ENCODE measurements at places on chromosomes 6 and 20.

DNA sequence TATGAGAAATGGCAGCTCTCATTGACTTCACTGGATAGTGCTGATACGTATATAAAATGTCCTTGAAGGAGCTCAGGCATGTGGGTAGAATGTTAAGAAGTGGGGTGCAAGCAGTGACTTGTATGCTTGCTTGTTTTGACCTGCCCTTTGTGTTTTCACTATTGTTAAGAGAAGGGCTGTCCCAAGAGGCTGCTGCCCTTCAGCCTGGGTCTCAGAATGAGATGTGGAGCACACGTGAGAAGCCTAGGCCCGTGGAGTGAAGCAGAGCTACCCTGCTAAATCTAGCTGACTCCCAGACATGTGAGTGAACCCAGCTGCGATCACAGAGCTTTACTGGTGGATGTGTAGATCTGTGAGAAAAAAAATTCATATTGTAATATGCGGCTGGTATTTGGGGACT lies 305.3 kb upstream of the RGS17 start:
- no peak for DNase-seq

- DNase-seq, result no peak
These were observed 38.5 kb downstream of the SUN5 start for GRCh38 chr20:32965581-32966373.

GRCh38 chr20:25295386-25296093 lies 47.7 kb downstream of the PYGB start:
- no peak for DNase-seq

- DNase-seq, result no peak
These were observed 301.1 kb downstream of the EYA4 start for GRCh38 chr6:133542056-133542821.

- DNase-seq, result no peak
These were observed 211.6 kb upstream of the MARCKS start for GRCh38 chr6:113645576-113645970.

GRCh38 chr20:58224097-58224496 lies 4.4 kb downstream of the ANKRD60 start:
- no peak for DNase-seq

- no peak for DNase-seq
These were observed 61.4 kb downstream of the RFPL4B start for GRCh38 chr6:112408522-112408921.

DNA sequence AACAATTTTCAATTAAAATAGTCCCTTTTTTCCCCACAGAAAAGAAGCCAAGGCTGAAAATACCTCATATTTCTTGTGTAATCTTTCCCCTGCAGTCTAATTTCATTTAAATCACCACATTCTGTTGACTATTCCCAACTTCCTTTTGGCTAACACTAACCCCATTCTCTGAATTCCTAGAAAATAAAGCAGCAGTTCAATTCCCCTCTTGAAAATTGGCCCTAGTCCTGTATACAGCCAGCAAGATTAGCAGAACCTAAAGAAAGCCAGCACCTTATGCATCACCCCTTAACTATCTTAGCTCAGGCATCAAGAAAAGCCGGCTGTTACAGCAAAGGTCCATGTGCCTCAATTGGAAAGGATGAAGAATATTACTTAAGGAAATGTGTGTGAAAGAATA lies 69.7 kb downstream of the MDN1 start:
- DNase-seq, result no peak

DNA sequence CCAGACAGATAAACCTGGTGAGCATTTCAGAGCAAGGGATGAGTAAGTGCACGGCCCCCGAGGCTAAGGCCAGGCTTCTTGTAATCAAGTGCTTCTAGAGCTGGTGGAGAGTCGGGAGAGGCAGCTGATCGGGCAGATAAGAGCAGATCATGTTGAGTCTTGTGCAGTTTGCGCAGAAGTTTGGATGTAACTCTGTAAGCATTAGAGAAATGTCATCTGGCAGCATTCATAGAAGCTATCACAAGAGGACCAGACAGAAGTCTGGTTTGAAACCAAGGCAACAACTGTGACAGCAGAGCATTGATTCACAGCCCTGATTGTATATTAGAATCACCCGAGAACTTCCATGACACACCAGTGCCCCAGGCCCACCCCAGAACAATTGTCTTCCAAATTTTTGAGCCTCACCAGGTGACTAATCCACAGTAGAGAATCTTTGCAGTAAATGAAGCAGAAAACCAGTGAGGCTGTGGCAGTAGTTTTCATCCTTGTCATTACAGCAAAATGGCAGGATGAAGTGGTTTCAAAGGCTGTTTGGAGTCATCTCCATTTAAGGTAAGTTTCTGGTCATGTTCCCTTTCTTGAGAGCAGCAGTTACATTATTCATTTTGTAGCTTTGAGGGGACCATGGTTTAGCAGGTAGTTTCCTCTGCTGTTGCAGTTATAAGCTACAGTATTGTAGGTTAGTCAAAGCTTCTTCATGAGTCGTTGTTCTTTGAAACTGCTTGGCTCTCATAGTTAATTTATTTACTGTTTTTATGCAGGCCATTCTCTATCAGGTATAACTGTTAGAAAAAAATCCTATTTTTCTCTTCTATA lies 84.1 kb downstream of the RNF217 start:
- DNase-seq, result no peak

GRCh38 chr6:155340464-155341129 lies 26.3 kb upstream of the TFB1M start:
- no peak for DNase-seq

- DNase-seq, result no peak
These were observed 75.3 kb downstream of the ASXL1 start for GRCh38 chr20:32433311-32434021.

DNA sequence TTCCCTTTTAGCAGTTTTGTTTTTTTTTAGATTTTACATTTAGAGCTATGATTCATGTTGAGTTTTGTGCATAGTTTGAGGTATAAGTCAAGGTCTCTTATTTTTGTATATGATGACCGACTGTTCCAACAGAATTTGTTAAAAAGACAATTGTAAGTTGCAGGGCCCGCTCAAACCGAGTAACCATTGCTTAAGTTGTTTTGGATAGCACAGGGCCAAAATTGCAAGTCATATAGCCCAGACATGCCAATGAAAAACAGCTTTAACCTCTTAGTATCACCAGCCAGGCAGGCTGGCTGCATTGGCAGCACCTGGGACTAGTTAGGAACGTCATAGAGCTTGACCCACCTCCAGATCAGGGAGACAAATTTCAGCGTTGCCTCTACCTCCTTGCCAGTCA lies 47.3 kb downstream of the PFDN4 start:
- no peak for DNase-seq

DNA sequence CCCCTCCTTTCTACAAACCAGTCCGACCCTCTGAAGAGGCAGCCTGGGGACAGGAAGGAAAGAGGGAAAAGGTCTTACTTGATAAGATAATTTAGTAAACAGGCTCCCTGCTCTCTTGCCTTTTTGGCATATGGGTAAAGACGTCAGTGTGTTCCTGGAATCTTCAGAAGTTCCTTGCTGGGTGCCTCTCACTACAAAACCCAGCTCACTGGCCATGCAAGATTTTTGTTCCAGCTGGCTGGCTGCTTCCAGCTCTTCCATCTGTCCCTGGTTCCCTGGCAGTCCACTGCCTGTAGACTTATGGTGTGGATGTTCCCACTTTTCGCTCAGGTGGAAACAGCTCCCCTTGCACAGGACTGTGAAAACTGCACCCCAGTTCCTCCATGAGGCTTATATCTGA lies 57.4 kb downstream of the MOCS1 start:
- no peak for DNase-seq

DNA sequence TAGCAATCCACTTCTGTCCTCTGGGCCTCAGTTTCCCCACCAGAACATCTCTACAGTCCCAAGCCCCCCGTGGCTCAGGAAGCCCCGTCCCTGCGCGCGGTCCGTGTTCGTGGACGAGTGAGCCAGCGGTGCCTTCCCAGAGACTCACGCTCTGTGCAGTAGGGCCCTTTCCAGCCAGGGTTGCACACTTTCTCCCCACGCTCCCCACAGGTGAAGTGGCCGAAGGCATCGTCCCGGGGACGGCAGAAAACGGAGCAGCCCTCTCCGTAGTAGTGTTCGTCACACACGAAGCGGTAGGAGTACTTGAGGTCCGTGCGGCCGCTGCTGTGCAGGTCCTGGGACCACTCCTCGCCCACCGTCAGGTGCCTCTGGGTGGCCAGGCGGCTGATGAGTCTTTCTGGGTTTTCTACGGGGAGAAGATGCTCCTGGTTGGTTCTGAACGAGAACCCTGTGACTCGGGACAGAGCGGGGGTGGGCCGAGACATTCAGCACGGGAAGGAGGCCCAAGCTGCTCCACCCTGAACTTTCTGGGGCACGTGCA lies 2.7 kb downstream of the DLL1 start:
- no peak for DNase-seq

- no peak for DNase-seq
These were observed 141.9 kb upstream of the NEDD9 start for GRCh38 chr6:11374036-11375010.

DNA sequence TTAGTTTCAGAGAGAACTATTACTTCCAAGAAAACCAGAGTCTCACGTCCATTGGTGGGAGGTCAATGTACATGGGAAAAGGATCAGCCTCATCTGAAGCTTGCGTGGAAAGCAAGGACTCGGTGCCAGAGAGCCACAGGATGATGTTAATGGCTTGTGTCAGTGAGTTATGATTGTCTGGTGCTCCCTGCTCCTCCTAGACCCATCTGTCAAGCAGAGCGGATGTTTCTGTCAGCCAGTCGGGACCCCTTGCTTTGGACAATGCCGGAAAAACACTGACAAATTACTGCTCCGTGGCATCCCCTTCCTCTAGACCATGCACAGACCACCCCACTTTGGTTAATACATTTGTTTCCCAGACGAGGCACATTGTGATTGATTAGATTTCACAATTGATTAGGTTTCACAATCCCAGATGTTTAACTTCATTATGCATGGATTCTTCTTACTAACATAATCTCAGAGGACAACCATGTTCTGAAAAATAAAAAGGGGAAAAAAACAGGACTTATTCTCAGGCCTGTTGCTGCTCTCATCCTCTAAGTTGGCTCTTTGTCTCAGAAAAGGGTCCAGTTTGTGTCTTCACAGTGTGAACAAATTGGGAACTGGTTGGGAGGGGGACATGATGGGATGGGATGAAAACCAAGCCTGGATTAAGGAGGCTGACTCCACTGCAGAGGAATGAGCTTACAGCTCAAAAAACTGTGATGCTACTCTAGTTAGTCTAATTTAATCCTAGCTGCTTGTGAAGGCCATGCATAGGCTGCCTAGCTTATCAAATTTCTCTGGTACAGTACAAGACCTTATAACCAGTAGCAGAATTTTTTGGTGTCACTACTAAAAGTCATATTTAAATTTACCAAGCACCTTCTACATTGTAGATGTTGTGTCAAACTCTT lies 51.9 kb downstream of the UNC5CL start:
- no peak for DNase-seq

DNA sequence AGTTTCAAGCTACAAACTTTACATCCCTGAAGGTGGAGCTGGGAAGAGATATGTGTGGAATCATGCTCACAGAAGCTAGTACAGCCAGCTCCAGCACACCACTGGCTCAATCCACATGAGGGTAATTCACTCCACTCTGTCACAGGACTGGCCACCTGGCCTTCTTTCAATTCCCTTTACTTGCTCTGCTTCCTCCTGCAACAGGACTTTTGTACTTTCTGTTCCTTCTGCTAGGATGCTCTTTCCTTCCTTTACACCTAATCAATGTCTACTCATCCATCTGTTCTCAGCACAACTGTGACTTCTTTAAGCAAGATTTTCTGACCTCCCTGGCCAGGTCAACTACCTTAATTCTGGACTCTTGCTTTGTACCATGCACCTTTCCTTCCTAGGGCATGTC lies 39.4 kb upstream of the MYB start:
- no peak for DNase-seq

DNA sequence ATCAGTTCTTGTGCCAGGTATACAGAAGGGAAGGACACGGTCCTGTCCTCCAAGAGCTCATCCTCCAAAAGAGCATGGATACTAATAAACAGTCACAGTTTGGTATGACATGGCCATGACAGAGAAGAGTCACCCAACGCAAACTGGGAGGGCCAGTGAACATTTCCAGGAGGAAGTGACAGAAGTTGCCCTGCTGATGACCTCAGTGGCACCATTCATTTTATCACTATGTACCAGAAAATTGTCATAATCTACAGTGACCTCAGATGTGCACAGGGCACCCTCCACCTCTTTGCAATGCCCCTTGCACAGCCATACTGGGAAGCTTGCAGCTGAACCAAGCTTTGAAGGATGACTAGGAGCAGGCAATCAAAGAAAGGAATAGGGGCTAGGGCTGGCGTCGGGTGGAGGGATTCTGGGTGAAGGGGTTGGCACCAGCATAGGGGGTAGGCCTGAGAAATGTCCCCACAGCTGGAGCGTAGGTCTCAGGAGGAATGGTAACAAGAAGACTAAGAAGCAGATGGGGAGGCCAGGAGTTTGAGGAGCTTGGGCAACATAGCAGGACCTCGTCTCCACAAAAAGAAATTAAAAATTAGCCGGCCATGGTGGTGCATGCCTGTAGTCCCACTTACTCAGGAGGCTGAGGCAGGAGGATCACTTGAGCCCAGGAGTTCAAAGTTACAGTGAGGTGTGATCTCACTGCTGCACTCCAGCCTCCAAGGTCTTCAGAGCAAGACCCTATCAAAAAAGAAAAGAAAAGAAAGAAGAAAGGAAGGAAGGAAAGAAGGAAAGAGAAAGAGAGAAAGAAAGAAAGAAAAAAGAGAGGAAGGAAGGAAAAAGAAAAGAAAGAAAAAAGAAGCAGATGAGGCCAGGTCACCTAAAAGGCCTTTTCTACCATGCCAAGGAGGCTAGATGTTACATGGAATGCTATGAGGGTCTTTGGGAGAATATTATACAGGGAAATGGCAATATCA lies 65.3 kb upstream of the SNX9 start:
- DNase-seq, result no peak

- no peak for DNase-seq
These were observed 379.3 kb downstream of the CD109 start for GRCh38 chr6:74075323-74075722.

DNA sequence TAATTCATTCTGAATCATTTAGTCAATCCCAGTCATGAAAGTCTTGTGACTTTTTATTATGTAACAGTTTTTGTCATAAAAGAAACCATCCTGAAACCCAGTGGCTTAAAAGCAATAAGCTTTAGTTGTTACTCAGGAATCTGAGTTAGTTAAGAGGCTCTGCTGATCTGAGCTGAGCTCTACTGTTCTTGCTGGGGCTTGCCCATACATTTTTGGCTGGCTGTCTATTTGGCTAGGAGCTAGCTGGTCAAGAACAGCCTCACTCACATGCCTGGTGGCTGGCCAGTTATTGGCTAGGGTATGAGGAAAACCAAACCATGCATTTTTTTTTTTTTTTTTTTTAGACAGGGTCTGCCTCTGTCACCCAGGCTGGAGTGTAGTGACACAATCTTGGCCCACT lies 10.6 kb downstream of the TCF21 start:
- no peak for DNase-seq

Data from T follicular helper cell (primary cell).